ENCODE measurements at places on chromosomes 13 and 19. TPM values are rescaled to one million over a fixed set of nuclear protein-coding genes. Genes with fewer than 3 reads are reported as not detected.

DNA sequence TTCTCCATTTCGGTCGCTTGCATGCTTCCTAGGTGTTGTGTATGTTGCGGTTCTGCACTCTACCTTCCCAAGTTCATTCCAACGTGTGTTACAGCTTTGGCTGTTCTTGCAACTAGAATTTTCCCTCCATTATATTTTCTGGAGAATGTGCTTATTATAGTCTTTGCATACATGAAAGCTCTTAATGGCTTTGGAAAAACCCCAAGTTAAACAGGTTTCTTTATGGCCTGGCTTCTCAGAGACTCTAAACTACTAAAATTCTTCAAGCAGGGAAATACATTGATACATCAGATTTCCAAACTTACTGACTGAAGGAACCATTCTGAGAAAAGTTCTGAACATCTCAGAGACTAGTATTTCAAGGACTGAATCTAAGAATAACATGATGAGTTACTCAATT is 11.9 kb downstream of the MIPEP start:
- H3K4me1 ChIP-seq = no peaks in the 10 kb centered on the region
- DNase-seq = no peak
- peaks cover 10% of the 10 kb centered on the region for H3K36me3 ChIP-seq
- H3K27me3 ChIP-seq = no peaks in the 10 kb centered on the region

DNA sequence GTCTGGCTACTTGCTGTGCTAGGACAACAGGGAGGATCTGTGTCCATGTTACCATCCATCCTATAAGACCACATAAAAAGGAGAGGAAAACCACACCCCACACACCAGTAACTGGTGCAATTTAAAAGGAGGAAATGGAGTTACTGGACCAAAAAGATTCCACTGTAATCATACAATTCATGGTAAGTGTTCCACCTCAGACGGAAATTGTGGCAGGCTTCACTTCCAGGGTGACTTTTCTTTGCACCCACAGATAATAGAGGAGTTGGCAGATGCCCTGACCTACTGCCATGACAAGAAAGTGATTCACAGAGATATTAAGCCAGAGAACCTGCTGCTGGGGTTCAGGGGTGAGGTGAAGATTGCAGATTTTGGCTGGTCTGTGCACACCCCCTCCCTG is 2.4 kb downstream of the AURKC start:
- no peak overlapping the region for H3K27ac ChIP-seq
- no peak for DNase-seq
- H3K27me3 ChIP-seq = no peaks in the 10 kb centered on the region
- H3K4me1 ChIP-seq = no peaks in the 10 kb centered on the region
- H3K36me3 ChIP-seq = no peaks in the 10 kb centered on the region

DNA sequence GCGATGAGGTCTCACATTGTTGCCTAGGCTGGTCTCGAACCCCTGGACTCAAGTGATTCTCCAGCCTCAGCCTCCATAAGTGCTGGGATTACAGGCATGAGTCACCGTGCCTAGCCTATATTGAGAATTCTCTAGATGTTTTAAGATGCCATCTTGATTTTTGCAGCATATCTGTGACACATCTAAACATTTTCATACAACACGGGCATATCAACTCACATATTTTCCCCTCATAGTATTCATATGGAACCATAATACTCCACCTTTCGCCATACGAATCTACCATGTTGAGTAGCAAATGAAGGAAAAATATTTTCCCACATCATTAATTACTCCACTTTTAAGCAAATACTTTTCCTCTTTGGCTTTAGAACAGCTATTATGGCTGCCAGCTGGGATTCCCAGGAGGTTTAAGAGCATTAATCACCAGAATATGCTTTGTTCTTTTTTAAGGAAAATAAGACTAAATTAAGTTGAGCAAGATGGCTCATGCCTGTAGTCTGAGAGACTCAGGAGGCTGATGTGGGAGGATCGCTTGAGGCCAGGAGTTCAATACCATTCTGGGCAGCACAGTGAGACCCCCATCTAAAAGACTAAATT is 56.9 kb upstream of the GTF2F2 start:
- no peaks in the 10 kb centered on the region for H3K27me3 ChIP-seq
- H3K27ac ChIP-seq = no peak overlapping the region
- no peak overlapping the region for H3K4me3 ChIP-seq
- no peak for DNase-seq
- H3K4me1 ChIP-seq = no peaks in the 10 kb centered on the region

DNA sequence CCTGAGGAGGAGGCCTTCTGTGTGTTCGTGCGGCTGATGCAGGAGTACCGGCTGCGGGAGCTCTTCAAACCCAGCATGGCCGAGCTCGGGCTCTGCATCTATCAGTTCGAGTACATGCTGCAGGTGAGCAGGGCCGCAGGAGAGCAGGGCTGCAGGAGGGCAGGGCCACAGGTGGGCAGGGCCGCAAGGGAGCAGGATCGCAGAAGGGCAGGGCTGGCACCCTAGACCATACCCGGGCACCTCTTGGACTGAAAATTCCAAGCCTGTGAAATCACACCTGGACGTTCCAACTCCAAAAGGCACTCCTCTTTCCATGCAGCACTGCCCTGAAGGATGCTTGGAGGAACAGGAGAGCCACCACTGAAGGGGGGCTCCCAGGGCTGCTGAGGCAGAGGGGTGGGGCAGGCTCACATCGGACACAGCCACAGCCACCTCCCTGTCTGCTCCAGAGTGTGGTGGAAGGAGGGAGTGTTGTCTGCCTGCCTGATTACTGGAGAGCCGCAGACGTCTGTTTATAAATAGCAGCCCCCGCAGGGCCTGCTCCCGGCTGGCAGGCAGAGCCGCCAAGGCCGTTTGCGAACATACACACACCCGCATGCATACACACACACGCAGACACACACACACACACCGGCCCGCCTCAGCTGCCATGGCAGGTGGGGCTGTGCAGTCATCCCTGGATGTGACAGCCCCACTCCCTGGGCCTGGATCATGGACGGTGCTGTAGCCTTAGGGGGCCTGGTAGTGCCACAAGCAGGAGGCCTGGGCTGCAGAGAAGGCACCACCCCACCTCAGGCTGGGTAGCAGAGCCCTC is 20.2 kb downstream of the EVI5L start:
- DNase-seq = no peak
- no peak overlapping the region for H3K4me3 ChIP-seq
- no peaks in the 10 kb centered on the region for H3K36me3 ChIP-seq
- H3K27ac ChIP-seq = no peak overlapping the region

The LIM2 gene
- not detected for polyA plus RNA-seq

- H3K4me3 ChIP-seq = no peak overlapping the region
- H3K36me3 ChIP-seq = no peaks in the 10 kb centered on the region
- H3K27me3 ChIP-seq = no peaks in the 10 kb centered on the region
- peak; percentile 5 for DNase-seq
Measured at GRCh38 chr13:87331178-87331577, 340.0 kb upstream of the SLITRK5 start.

The REEP6 gene
- 1.2 TPM for polyA plus RNA-seq

DNA sequence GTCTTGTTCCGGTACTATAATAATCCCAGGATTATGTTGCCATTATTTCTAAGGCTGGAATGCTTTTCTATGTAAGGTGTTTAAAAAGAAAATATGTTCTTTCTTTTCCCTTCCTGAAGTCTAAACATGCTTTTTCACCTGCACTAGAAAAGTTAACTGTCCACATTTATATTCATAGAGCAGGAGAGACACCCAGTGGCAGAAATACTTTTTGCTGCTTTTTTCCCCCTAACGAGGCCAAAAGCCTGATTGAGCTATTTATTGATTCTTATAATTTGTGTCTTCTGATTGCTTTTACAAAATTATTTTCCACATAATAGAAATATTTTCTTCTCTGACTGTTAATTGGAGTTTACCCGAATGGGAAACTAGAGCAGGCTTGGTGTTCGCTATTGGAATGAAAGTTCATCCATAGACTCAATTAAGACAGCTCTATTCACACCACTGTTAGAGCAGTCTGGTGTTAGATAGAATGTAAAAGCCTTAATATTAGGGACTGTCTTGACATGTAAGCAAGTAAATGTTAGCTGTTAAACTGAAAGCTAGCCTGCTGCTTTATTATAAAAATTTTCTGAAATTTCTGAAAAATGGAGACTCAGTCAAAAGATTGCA is 15.8 kb downstream of the GPR180 start:
- no peaks in the 10 kb centered on the region for H3K4me1 ChIP-seq
- no peak overlapping the region for H3K4me3 ChIP-seq
- no peak for DNase-seq
- no peak overlapping the region for H3K27ac ChIP-seq

GRCh38 chr13:72317346-72318109 is 409.9 kb downstream of the MZT1 start:
- H3K4me1 ChIP-seq = no peaks in the 10 kb centered on the region
- no peak for DNase-seq
- no peak overlapping the region for H3K27ac ChIP-seq
- no peak overlapping the region for H3K4me3 ChIP-seq
- no peaks in the 10 kb centered on the region for H3K36me3 ChIP-seq
- H3K27me3 ChIP-seq = no peaks in the 10 kb centered on the region

The AXL gene
- 12.2 TPM for polyA plus RNA-seq

The PPFIA3 gene
- polyA plus RNA-seq = 3.4 TPM

GRCh38 chr13:35478271-35479037 is 2.0 kb upstream of the MAB21L1 start:
- DNase-seq = no peak
- peaks cover 8% of the 10 kb centered on the region for H3K4me1 ChIP-seq
- H3K36me3 ChIP-seq = no peaks in the 10 kb centered on the region
- no peak overlapping the region for H3K27ac ChIP-seq

The IGFL1 gene
- polyA plus RNA-seq = 86.6 TPM

DNA sequence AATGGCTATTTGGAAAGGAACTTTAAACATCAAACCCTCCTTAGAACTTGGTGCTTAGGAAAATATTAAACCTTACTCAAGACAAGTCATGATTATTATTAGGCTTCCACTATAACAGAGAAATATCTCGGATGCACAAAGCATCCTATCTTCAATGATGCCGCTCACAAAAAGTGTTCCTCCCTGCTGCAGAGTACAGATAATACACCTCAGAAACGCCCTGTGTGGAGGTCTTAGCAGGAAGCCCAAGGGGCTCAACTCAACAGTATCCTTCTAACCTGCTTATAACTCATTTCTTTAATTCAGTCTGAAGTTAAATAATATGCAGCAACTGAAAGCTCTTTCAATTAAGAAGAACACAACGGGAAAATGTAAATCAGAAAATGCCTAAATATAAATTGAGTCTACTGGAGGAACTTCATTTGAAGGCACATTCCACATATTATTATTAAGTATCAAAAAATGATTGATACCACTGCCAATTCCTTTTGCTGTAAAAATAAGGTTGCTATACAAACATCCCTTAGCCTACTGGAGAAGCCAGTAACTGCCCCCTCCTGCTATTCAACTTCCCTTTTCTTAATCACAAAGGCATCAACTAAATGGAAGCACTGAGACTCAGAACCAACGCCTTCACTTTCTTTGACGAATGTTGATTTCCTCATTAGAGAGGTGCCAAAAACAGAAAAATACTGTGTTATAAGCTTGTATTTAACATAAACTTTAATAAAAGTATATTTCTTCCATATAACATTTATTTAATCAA is 12.0 kb downstream of the ELF1 start:
- no peak overlapping the region for H3K4me3 ChIP-seq
- H3K36me3 ChIP-seq = no peaks in the 10 kb centered on the region
- H3K27ac ChIP-seq = peak overlapping the region; percentile 71
- H3K27me3 ChIP-seq = no peaks in the 10 kb centered on the region

GRCh38 chr19:10805758-10806247 is 30.2 kb downstream of the TMED1 start:
- H3K27me3 ChIP-seq = no peaks in the 10 kb centered on the region
- H3K4me3 ChIP-seq = no peak overlapping the region

GRCh38 chr13:93227878-93228642 is 1.5 kb downstream of the GPC6 start:
- H3K27ac ChIP-seq = peak overlapping the region; percentile 36
- no peaks in the 10 kb centered on the region for H3K36me3 ChIP-seq
- H3K27me3 ChIP-seq = no peaks in the 10 kb centered on the region
- H3K4me1 ChIP-seq = peaks cover 7% of the 10 kb centered on the region

DNA sequence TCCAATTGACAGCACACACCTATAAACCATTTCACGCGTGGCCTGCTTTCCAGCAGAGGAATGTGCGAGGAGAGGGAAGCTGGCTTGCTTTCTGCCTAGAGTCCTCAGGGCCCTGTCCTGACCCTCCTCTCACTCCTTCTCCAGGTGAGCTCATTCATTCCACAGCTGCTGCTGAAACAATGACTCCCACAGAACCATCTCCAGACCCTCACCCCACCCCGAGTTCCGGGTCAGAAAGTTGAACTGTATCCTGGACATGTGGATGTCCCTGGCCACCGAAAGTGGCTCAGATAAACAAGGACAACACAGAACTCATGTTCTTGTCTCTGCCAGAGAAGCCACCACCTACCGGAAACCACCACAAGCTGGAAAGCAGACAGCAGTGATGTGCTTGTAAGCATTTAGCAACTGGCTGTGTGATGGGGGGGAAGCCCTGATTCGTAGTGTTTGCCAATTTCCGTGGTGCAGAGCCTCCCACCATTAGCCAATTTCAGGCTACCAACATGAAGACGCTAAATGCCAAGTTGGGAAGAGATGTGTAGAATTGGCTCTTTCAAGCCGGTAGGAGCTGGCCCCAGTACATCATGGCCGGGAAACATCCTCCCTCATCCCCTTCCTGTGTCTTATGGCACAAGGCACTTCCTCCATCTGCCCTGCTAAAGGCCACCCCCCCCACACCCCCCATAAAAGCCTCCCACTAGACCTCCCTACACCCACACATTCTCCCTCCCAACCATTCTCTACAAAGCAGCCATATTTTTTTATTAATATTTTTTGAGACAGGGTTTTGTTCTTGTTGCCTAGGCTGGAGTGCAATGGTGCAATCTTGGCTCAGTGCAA is 5.0 kb downstream of the SYCE2 start:
- H3K27ac ChIP-seq = no peak overlapping the region
- no peak overlapping the region for H3K4me3 ChIP-seq
- peaks cover 11% of the 10 kb centered on the region for H3K4me1 ChIP-seq
- H3K36me3 ChIP-seq = no peaks in the 10 kb centered on the region
- no peak for DNase-seq

DNA sequence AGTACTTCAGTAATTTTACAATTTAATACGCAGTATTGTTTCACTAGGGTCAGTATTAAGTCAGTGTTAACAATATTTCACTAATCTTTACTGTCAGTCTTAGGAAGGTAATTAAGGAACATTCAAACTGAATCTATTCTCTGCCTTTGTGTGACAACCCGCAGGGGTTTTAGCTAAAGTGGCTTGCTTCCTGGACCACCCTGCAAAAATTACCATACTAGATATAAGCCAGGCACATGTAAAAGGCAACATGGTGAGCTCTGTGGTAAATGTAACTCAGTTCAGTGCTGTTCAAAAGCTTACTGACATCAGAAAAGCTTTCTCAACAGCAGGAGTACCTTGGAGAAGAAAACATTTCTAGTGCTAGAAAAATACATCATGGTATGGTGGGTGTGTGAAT is 116.7 kb downstream of the FREM2 start:
- H3K4me3 ChIP-seq = no peak overlapping the region
- DNase-seq = no peak
- H3K27ac ChIP-seq = no peak overlapping the region
- peaks cover 10% of the 10 kb centered on the region for H3K4me1 ChIP-seq
- no peaks in the 10 kb centered on the region for H3K27me3 ChIP-seq

The GPR180 gene
- polyA plus RNA-seq = 6.5 TPM

The GRIN2D gene
- polyA plus RNA-seq = 0.14 TPM

The MAN2B1 gene
- polyA plus RNA-seq = 21.1 TPM

GRCh38 chr19:19538061-19538784 is at the start of gene CILP2:
Gene CILP2 (plus strand): TSS chr19:19538265. CDS start chr19:19538350, 85 bp downstream.
- H3K4me1 ChIP-seq = peaks cover 8% of the 10 kb centered on the region
- DNase-seq = no peak
- no peaks in the 10 kb centered on the region for H3K36me3 ChIP-seq
- peak within 1 kb of the TSS; percentile 37 for H3K4me3 ChIP-seq
- peaks cover 37% of the 10 kb centered on the region for H3K27me3 ChIP-seq
- H3K27ac ChIP-seq = no peak within 1 kb of the TSS

Data from keratinocyte (primary cell).